ENCODE measurements at places on chromosomes 7 and 10. TPM values are rescaled to one million over a fixed set of nuclear protein-coding genes. Genes with fewer than 3 reads are reported as not detected.

GRCh38 chr7:16991551-16991950 lies 109.8 kb upstream of the AGR3 start:
- no peak for DNase-seq

DNA sequence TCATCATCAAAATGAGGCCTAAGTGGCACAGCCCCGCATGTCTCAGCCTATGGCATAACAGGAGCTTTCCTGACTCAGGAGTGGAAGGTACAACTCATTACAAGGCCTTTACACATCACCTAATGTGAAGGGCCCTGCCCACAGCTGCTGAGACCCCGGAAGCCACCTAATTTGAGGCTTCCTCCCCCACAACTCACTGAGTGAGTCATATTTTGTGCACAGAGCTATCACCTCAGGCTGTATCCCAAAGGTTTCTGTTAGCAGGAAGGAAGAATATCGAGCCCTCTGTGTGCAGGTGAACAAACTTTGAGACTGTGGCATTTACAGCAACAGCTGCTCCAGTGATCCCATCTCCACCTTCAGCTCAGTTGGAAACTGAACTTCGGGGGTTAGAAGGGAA lies 20.6 kb downstream of the HTR5A start:
- no peak for DNase-seq

GRCh38 chr7:29299086-29299485 lies 104.5 kb downstream of the CHN2 start:
- no peak for DNase-seq

- no peak for DNase-seq
Observed at GRCh38 chr10:108187408-108188012, 1023.0 kb upstream of the SORCS1 start.

DNA sequence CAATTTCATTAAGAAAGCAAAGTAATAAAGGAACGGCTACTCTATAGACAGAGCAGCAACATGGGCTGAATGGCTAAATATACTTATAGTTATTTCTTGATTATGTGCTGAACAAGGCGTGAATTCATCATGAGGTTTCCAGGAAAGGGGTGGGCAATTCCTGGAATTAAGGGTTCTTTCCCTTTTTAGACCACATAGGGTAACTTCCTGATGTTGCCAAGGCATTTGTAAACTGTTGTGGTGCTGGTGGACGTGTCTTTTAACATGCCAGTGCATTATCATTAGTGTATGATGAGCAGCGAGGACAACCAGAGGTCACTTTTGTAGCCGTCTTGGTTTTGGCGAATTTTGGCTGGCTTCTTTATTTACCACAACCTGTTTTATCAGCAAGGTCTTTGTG lies 28.5 kb upstream of the ZMYND11 start:
- no peak for DNase-seq

DNA sequence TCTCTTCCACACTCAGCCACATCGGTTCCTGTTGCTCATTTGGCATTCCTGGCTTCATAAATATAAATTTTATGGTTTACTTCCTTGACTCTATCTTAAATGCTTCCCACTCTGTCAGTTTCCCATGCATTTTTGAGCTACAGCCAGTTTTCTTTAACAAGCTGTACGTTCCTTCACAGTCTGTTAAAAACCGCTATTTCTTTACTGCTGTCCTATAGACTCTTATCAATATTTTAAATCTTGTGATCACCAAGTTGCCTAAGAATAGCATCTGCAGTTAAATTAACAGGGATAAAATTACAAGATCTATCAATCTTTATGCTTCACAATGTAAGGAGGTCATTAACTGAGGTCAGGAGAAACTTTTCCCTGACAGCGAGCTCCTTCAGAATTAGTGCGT lies 103.1 kb upstream of the RHOBTB1 start:
- peak; percentile 38 for DNase-seq

GRCh38 chr10:91955114-91955513 lies 31.5 kb downstream of the BTAF1 start:
- no peak for DNase-seq

DNA sequence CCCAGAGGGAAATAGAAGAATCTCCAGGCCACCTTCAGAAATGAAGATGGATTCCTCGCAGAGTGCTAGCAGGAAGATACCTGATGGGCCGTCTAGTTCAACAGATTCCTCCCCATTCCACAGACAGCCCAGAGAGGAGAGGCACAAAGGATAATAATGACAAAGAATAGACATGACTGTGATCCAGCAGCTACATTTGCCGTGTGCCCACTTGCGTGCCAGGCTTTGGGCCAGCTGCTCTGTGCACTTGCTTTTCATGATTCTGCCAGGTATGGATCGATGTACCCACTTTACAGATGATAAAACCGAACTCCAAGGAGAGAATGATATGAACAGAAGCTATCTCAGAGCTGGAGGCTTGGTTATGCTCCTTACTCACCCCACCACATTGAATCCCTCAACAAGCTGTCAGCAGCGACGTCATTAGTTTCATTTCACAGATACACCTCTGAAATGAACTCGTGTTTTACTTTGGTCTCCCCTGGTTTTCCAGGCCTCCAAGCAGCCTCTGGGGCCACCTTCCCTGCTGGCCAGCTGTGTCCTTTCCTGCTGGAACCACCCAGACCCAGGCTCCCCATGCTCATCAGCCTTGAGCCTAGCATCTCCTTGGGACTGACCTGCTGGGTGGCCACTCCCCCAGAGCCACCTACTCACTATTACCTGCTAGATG lies 11.9 kb upstream of the WDFY4 start:
- no peak for DNase-seq

GRCh38 chr10:70084189-70084588 lies 31.5 kb downstream of the MACROH2A2 start:
- DNase-seq: no peak

DNA sequence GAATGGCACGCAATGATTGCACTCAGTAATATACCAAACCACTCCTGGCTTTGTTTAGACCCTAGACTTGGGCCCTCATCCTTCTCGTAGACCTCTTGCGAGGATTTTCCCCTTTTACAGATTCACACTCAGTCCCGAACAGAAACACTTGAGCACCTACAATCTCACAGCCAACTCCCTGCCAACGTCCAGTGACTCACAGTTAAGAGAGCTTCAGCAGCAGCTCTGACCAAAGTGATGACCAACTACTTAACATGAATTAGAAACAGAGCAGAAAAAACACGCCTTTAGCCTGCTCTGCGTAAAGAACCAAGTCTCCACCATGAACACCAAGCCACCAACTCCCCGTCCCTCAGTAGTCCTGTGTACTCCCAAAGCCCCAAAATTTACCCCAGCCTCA lies 2.2 kb downstream of the DNAJC30 start:
- DNase-seq: no peak

DNA sequence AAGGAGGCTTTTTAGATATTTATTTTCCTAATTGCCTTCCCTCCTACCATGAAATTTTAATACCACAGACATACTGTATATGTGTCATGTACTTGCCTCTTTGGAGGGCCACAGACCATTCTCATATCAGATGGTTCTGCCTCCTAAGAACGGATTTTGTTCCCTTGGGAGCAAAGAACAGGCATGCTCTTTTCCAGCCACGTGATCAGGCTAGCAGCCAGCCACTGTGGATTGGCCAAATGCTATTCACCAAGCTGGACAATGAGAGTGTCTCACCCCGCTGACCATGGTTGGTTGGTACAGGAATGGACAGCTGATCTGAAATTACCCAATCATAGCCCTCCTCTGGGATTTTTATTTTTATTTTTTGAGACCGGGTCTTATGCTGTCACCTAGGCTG lies 21.5 kb upstream of the CRHR2 start:
- no peak for DNase-seq

- DNase-seq: no peak
Observed at GRCh38 chr10:89776665-89777064, 75.3 kb downstream of the KIF20B start.

- DNase-seq: peak; percentile 67
Observed at GRCh38 chr7:105766421-105767073, 109.9 kb downstream of the ATXN7L1 start.

DNA sequence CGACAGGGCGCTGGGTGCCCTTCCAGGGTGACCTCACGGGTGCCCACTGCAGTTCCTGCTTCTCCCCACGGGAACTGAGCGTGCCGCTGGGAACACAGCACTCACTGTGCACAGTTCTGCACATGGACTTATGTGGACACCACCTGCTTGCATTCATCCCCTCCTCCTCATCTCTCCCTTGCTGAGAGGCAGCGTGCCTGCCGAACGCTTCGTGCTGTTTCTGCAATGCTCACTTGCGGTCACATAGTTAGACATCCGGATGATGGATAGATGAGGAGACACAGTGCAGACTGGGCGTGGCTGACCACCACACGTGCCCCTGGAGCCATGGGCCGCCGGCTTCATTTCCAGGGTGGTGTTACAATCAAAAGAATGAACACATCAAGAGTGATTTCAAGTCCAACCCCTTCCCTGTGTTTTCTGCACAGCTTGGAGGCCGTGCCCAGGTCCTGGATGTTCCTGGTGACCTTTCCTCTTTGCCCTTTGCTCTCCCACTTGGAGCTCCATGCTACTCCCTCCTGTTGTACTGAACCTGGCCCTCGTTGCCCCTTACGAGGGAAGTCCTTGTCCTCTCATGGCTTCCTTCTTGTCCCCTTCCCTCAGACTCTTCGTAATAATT lies 119.4 kb downstream of the VIPR2 start:
- DNase-seq: peak; percentile 65

GRCh38 chr7:27952456-27953285 lies 212.7 kb downstream of the TAX1BP1 start:
- no peak for DNase-seq

DNA sequence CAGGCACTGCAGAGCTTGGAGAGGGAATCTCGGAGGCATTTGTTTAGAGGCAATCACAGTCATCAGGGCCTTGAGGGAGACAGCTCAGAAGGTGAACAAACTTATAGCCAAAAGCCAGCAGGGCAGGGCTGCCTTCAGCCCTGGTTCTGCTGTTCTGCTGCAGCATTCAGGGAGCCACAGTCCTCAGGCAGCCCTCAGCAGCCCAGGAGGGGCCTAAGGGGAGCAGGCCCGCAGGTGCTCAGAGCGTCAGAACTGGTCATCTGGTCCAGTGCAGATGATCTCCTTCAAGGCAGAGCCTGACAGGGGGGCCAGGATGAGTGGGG lies 84.7 kb downstream of the ARHGAP22 start:
- DNase-seq: no peak

DNA sequence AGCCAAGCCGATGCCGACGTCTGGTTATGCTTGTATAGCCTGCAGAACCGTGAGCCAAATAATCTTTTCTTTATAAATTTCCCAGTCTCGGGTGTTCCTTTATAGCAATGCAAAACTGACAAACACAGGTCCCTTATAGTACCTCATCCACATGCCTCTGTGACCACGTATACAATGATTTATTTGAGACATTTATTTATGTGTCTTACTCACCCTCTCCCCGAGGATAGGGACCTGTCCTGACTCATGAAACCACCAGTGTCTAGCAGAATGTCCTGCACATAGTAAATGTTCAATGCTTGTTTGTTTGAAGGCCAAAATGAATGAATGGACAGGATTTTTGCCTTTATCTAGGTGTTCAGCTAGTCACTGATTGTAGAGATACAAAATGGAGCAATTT lies 147.9 kb upstream of the FZD8 start:
- DNase-seq: no peak

DNA sequence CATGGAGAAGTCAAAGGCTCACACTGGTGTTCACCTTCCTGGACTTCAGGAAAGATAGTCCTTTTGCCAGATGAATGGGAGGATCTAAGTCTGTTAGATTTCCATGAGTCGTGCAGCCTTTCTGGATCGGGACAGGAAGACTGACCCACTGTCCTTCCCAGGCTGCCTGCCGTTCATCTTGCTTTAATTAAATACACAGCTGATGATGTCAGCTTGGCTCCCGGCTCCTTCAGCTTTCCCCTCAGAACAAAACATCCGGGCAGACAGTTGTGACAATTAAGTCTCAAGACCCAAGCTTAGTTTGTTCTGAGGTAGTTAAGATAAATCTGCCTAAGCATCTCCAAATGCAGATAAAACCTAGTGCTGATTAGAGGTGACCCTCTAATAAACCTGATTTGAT lies 58.6 kb downstream of the AUTS2 start:
- no peak for DNase-seq

GRCh38 chr10:119198438-119198837 lies 8.9 kb upstream of the GRK5 start:
- no peak for DNase-seq

- peak; percentile 70 for DNase-seq
Observed at GRCh38 chr10:114103284-114103683, 59.6 kb downstream of the ADRB1 start.

- no peak for DNase-seq
Observed at GRCh38 chr7:105887569-105888189, 11.3 kb upstream of the ATXN7L1 start.

DNA sequence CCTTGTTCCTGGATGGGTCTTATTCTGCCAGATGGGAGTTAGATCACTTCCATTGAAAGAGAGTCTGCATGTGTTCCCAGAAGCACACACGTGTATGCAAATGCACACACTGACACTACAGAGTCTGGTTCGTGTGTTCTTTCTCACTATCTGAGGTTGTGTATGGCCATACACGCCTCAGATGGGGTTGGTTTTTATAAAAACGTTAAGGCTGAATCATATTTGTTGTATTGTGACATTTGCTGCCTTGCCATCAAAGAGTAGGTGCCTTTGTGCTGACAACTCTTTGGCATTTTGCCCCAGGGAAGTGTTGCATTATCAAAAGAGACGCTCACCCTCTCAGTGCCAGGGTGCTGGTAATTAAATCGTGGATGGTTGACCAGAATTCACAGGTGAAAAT lies 37.7 kb upstream of the HDAC9 start:
- DNase-seq: no peak

DNA sequence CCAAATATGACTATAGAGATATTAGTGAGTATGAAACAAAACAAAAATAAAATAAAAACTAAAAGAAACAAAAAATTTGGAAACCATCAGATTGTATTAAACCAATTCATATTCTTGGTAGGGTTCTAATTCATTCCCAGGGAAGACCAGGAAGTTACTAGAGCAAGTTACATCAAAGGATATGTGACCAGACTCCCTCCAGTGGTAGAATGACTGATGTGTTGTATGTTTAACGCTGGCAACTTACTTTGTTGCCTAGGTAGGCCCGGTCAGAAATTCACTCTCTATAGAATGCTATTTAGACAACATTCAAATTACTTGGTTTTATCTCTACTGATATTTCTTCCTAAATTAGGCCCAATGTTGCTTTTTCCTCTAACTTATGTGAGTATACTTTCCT lies 5.2 kb downstream of the PHYHIPL start:
- DNase-seq: no peak

Gene MMP21
- polyA plus RNA-seq: 0.49 TPM

Gene LFNG
- polyA plus RNA-seq: 8.7 TPM

Gene PPP1R9A
- polyA plus RNA-seq: 19.6 TPM

Gene C10orf62
- 0.15 TPM for polyA plus RNA-seq

Gene CHAT
- not detected for polyA plus RNA-seq

Gene CRCP
- 35.6 TPM for polyA plus RNA-seq

Gene ANKRD30A
- polyA plus RNA-seq: not detected

Gene APBB1IP
- 2.5 TPM for polyA plus RNA-seq

Gene GSDME
- polyA plus RNA-seq: 11.9 TPM
